ENCODE measurements at places on chromosomes 2 and 18.

DNA sequence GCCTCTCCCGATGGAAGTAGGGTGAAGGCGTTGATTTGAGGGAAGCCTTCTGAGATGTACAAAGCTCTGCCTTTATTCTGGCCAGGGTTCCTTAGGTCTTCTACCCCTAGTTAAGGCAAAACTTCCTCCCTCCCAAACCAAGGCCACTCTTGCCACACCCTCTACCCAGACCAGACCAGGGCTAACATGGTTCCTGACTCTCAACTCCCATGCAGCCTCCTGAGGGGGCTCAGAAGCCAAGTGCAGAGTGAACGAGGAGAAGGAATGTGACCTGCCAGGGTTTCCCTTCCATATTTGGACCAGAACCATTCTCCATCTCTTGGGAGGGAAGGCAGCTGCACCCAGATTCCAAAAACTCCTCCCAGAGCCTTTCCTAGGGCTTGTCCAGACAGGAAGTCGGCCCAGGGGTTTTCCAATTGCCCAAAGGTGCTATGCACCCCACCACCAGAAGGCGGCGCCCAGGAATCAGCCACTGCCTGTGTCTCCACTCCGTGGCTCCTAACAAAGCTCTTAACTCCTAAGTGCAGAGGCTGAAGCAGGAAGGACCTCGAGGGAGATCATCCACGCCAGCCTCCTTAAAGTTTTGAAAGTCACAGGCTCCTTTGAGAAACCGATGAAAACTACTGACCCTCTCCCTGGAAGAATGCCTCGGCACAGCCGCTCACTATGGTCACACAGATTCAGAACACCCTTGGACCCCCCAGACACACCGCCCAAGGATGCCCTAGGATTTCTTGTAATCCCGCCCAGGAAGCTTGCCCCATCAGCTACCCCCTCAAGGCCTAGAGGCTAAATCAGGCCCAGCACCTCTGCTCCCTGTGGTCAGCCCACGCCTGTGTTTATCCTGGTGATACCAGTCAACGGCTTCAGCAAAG, 157.8 kb downstream of the SMAD2 start:
- DNase-seq, result peak; percentile 58

- DNase-seq, result no peak
Observed at GRCh38 chr2:214465363-214466146, 54.7 kb downstream of the VWC2L start.

- no peak for DNase-seq
Observed at GRCh38 chr18:23875966-23876895, 138.3 kb upstream of the TTC39C start.

- DNase-seq, result no peak
Observed at GRCh38 chr2:172307800-172308199, 119.6 kb upstream of the ITGA6 start.

DNA sequence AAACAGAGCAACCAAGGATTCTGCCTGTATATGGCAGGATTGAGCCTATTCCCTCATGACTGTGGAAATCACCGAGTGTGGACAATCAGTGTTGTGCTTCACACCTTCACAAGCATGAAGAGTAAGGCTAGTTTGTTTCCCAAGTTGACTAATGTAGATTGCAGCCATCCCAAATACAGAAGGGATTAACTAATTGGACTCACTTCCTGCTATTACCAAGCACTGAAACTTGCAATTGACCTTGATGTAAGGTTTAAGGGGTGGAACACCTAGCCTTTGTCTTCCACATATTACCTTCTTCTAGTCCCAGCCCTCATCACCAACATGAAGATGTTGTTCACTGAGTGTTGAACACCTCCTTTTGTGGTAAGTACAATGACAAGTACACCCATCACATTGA, 120.9 kb upstream of the RND3 start:
- no peak for DNase-seq

GRCh38 chr2:4515871-4516761, 812.7 kb downstream of the DCDC2C start:
- no peak for DNase-seq

DNA sequence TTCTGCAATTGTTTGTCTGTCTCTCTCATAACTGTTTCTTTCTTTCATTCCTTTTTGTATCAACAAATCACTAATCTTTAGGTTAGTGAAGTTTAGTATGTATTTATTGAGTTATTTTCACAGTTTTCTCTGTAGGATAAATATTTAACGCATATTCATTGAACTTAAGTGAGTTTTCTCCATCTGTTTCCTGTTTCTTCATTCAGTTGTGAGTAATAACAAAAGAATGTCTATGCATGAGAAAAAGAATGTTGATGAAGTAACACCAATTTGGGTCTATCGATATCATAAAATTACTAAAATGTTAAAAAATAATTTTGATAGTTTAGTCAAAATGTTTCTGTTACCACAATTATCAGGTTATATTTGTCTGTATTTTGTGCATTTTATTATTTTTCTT, 948.0 kb downstream of the DSC3 start:
- DNase-seq, result no peak

DNA sequence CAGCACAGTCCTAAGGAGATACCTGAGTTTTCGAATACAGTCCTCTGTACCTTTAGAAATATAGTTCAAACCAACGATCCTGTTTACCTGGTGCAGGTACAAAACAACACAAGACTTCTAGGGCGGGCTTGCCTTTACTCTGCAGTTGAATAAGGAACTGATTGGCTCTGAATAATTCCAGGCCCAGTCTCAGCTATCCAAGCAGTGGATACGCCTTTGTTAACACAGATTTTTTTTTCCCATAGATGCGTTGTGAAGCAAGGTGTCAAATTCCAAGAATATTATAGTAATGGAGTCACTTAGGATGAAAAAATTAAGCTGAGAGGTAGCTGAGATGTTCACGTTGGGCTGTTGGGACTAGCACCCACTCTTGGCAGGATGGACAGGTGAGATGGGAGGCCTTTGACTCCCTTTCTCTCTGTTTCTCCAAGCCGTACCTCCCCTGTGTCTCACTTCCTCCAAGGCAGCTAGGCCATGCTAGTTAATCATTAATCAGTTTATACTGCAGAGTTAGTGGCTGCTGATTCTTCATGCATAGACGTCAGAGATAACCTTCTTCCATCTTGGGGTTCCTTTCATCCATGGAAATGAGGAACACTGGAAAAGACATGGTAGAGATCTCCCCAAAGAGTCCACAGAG, 380.8 kb upstream of the ACVR2A start:
- no peak for DNase-seq

DNA sequence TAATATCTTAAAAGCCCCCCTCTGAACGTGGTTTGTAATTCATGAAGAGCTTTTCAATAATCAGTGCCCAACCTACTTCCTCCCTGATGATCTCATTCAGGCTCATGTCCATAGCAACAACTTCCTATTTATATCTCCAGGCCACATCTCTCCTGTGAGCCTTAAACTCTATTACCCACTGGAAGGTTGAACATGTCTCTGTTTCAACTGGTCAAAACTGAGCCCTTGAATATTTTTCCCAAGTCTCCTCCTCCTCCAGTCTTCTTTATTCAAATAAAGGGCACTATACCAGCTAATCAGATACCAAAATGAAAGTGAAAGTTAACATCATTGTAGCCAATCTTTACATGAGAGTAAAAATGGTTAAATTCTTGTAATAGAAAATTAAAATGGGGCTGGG, 63.7 kb upstream of the ITGA4 start:
- DNase-seq, result no peak

DNA sequence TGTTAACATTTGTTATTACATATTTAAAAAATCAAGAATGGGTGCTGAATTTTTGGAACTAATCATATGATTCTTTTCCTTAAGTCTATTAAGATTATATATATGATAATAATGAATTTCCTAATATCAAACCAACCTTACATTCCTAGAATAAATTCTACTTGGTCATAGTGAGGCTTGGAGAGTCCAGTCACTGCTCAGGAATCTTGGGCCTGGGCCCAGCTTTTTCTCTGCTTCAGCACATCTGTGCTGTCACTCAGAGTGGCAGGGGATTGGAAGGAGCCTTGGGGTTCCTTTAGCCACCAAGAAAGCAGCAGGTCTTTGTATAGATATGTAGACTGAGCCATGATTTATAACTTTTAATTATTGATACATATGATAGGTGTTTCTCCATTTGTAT, 19.9 kb upstream of the ZAP70 start:
- DNase-seq, result no peak

- DNase-seq, result no peak
Observed at GRCh38 chr2:120110507-120110906, 97.6 kb downstream of the EPB41L5 start.

GRCh38 chr2:217430916-217431576, 571.2 kb upstream of the TNP1 start:
- DNase-seq, result no peak

GRCh38 chr18:62899534-62899933, 184.2 kb downstream of the PHLPP1 start:
- DNase-seq, result no peak

DNA sequence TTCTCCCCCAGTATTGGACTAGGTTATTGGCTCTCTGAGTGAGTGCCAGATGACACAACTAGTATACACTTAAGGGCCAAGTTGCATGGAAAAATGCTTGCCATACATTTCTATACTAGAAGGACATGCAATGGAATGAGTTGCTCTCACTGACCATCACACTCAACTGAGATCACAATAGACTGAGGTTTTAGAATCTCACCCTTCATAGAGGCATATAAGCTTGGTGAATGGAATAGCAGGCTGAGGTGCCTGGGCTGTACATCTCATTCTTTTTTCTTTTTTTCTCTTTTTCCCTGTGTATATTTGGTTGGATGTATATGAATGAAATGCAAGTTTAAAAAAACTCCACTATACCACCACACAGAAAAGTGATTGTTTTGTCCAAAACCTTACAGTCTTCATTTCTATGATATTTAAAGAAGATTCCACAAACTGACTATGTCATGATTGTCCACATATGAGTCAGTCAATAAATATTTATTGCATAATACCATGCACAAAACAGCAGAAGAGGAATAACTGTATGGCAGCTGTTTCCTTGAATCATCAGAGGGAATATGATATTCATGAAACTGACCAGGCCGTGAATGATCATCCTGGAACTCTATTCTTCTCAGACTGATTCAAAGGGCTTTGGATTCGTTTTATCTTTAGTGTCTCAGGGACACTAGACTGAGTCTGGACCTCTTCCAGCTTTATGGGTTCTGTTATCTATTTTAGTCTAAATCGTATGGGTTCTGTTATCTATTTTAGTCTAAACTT, 122.6 kb upstream of the STK17B start:
- no peak for DNase-seq

DNA sequence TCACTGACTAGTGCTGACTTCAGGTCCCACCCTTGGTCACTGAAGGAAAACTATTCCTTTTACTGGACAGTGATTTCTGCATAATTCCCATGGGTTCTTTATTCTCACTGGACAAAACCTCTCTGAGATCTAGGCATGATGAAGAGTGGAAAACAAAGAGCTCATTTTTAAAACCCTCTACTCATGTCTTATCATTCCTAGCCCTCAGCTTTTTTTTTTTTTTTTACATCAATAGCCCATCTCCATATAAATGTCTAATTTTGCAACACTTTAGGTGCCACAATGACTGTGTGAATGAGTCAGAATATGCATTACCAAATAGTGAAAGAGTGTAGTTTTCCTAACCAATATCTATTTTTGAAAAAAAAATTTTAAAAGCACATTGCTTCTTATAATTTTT, 74.8 kb downstream of the TCF4 start:
- DNase-seq, result no peak

- DNase-seq, result no peak
Observed at GRCh38 chr18:58088691-58089065, 44.7 kb downstream of the NEDD4L start.

DNA sequence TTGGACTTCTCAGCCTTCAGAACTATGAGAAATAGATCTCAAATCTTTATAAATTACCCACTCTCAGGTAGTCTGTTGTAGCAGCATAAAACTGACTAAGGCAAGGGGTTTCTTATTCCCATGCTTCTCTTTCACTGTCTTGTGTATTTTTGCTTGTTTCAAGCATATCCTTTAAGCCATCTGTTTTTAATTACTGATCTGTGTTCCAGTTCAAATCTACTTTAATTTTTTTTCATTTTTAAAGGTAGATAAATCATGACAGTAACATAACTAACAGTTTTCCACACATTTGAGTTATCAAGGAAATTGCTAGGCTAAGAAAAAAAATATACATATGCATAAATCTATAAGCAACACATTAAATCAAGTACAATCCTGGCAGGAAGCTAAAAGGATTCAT, 317.9 kb upstream of the TNP1 start:
- no peak for DNase-seq

GRCh38 chr2:47249157-47249900, 94.2 kb upstream of the STPG4 start:
- no peak for DNase-seq

DNA sequence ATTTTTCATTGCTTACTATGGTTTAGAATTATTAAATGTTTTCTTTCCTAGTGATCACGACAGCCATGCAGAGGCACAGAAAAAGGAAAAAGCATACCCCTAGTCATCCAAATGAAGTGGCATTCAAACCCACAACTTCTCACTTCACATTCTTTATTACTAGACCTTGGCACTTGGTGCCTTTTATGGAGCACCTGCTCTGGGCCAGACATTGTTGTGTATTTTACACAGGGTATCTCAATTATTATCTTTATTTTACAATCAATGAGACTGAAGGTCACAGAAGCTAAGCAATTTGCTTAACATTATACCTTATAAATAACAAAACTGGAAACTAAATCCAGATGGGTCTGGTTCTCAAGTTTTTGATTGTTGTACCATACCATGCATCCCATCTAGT, 235.3 kb downstream of the LRATD1 start:
- DNase-seq, result no peak

DNA sequence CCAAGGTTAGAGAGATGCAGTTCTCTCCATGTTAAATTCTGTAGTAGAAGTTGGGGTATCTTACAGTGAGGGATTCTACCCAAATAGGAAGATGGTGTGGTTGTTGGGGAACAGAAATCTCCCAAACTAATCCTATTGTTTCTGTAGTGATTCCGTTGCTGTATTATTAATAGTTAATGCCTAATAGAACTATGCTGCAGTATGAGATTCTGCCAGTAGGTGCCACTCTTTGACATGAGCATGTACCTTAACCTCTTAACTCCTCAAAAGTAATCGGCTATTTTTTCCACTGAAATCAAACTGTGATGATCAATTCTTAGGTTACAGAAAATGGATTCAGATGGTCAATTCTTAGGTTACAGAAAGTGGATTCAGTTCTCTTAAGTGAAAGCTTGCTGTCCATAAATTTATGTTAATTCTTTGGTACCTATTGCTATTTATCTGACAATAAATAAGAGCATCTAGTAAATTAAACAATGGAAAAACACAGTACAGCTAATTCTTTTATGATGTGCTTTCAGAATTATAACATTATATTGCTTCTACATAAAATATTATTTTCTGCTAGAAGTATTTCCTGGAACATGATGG, 97.9 kb upstream of the DLX2 start:
- DNase-seq, result no peak

Data from activated CD4-positive, alpha-beta T cell treated with anti-CD3 and anti-CD28 coated beads for 24 hours (primary cell).